Thoracic aorta (tissue), 2 donors: ENCODE measurements at places on chromosomes 6 and 20.
A peak's percentile ranks its signal among the peaks of the same experiment; 100 is the strongest.

DNA sequence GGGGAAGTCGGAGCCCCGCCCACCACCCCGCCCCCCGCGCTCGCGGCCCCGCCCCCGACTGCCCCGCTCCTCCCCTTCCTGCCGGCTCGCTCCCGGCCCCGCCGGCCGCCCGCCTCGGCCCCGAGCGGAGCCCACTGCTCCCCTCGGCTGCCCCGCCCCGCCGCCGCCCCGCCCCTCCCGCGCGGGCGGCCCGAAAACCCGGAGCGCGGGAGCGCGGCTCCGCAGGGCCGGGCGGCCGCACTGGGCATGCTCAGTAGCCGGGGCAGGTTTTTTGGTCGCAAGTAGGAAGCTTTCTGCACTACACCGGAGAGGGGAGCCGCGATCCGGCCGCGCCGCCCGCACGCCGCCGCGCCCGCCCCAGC is at the start of gene CDYL:
Gene CDYL (plus strand): TSS at position 274 of the 362 bp plus-strand sequence. CDS start 380 bp downstream, outside the sequence.
- peak within 1 kb of the TSS; percentile 75 for H3K4me3 ChIP-seq
- H3K36me3 ChIP-seq = no peaks in the 10 kb centered on the region
- peaks cover 30% of the 10 kb centered on the region for H3K4me1 ChIP-seq
- no peak for DNase-seq
- peak within 1 kb of the TSS; percentile 63 for H3K27ac ChIP-seq

DNA sequence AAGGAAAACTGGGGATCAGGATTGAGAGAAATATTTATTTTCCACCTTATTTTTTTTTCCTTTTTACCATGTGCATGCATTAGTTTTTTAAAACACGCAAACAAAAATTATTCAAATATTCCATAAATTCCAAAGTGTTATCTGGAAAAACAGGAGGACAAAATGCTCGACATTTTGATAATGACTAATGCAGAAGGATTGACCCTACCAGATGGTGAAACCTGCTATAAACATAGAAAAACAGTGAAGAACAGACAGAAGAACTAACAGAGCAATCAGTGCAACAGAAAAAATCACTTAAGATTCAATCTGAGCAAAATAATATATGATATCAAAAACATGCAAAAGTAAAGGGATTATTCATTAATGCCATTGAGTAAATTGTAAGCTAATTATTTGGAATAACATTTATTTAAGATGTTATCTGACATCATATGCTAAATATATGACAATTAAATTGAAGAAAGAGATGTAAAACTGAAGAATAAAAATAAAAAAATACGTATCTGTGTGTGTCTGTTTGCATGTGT is 218.4 kb downstream of the LMBRD1 start:
- H3K27ac ChIP-seq = no peak overlapping the region
- H3K4me3 ChIP-seq = no peak overlapping the region
- no peaks in the 10 kb centered on the region for H3K36me3 ChIP-seq
- DNase-seq = no peak
- no peaks in the 10 kb centered on the region for H3K27me3 ChIP-seq

- no peak for DNase-seq
- no peaks in the 10 kb centered on the region for H3K36me3 ChIP-seq
- no peak overlapping the region for H3K4me3 ChIP-seq
- no peaks in the 10 kb centered on the region for H3K4me1 ChIP-seq
- no peak overlapping the region for H3K27ac ChIP-seq
- no peaks in the 10 kb centered on the region for H3K27me3 ChIP-seq
Observed at GRCh38 chr6:163813979-163814493, 399.5 kb downstream of the QKI start.

- H3K4me3 ChIP-seq = no peak overlapping the region
- H3K36me3 ChIP-seq = no peaks in the 10 kb centered on the region
- H3K4me1 ChIP-seq = peaks cover 4% of the 10 kb centered on the region
- H3K27me3 ChIP-seq = no peaks in the 10 kb centered on the region
- DNase-seq = no peak
Observed at GRCh38 chr6:143026696-143027449, 33.8 kb upstream of the AIG1 start.

GRCh38 chr20:58039274-58040092 is 189.0 kb downstream of the ANKRD60 start:
- no peaks in the 10 kb centered on the region for H3K27me3 ChIP-seq
- H3K4me3 ChIP-seq = no peak overlapping the region
- no peaks in the 10 kb centered on the region for H3K4me1 ChIP-seq
- no peak overlapping the region for H3K27ac ChIP-seq
- H3K36me3 ChIP-seq = no peaks in the 10 kb centered on the region
- no peak for DNase-seq

- DNase-seq = no peak
- no peak overlapping the region for H3K27ac ChIP-seq
- H3K36me3 ChIP-seq = no peaks in the 10 kb centered on the region
Observed at GRCh38 chr20:5674176-5674660, 76.0 kb upstream of the SHLD1 start.

DNA sequence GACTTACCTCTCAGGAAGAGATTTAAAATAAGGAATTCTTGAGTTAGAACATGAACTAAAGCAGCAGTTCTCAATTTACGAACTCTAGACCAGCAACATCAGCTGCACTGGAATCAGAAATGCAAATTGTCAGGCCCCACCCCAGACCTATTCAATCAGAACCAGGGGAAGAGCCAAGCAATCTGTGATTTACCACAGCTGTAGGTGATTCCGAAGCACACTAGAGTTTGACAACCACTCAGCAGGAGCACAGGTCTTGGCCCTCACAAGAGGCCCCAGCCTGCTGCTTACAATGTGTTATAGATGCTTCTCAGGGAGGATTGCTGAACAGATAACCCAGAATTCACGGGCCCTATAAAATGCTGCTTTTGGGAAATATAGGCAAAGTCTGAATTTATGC is 279.2 kb downstream of the PTPRK start:
- no peak overlapping the region for H3K4me3 ChIP-seq
- no peak for DNase-seq
- no peaks in the 10 kb centered on the region for H3K36me3 ChIP-seq
- H3K27ac ChIP-seq = no peak overlapping the region
- no peaks in the 10 kb centered on the region for H3K27me3 ChIP-seq

DNA sequence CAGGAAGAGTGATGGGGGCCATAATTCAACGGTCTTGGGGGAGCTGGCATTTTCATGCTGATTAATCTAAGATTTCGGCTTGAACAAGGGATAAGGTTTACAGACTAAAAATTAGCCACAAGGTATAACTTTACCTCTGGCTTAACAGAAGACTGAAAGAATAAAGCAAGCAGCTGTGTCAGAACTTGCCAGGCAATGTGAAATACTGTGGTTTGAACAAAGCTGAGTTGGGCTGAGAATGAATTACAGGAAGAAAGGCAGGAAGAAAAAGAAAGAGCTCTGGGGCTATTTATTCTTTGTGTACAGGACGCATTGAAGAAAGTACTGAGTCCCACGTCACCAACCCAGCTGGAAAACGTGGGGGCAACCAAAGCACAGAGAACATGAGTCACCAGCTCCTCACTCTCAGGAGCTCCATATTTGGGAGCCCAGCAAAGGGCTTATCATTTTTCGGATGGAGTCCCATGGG is 121.5 kb upstream of the NEDD9 start:
- H3K27me3 ChIP-seq = no peaks in the 10 kb centered on the region
- H3K36me3 ChIP-seq = no peaks in the 10 kb centered on the region
- H3K4me1 ChIP-seq = peaks cover 34% of the 10 kb centered on the region
- DNase-seq = peak; percentile 55
- peak overlapping the region; percentile 97 for H3K27ac ChIP-seq
- H3K4me3 ChIP-seq = peak overlapping the region; percentile 35
